Caco-2 (cell line): ENCODE measurements at places on chromosomes 1 and 21. TPM values are rescaled to one million over a fixed set of nuclear protein-coding genes. Genes with fewer than 3 reads are reported as not detected.

C1orf116 gene
- total RNA-seq = 8.7 and 10.4 TPM in 2 replicates

PSRC1 gene
- total RNA-seq = 23.9 and 24.9 TPM in 2 replicates

KRTAP21-2 gene
- not detected in 2 replicates for total RNA-seq

TPTE gene
- not detected in 2 replicates for total RNA-seq

C1orf141 gene
- total RNA-seq = not detected in 2 replicates

DIPK1A gene
- 2.3 and 3.0 TPM in 2 replicates for total RNA-seq

- H3K36me3 ChIP-seq = peaks cover 2% of the 10 kb centered on the region; the same call in 1 of the 2 replicates
- H3K4me3 ChIP-seq = peak overlapping the region; percentile 87
- no peak overlapping the region for H3K27ac ChIP-seq
- peak; percentile 83 for DNase-seq
- H3K4me1 ChIP-seq = 0 out of 2 replicates have a peak, but pooled peaks cover 8% of the 10 kb centered on the region
These were observed 832 bp downstream of the HCN3 start for GRCh38 chr1:155277902-155278688.

GRCh38 chr1:164660775-164661174 is 101.8 kb downstream of the PBX1 start:
- no peak overlapping the region for H3K4me3 ChIP-seq
- H3K27ac ChIP-seq = peak overlapping the region; percentile 99
- DNase-seq = no peak
- peaks cover 78% of the 10 kb centered on the region for H3K4me1 ChIP-seq

DNA sequence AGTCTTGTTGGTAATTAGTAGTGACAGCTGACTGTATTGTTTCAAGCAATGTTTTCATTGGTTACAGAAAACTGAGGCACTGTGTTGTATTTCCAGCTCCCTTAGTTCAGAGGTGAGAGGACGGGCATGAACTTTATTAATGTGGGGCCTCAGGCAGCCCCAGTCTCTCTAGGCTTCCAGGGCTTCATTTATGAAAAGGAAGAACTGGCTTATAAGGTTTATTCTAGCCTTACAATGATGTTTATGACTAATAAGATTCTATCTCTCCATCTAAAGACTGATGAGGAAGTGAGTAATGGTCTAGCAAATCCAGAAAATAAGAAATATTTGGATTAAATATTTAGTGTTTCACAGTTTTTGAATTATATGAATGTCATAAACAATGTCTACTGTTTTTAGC is 41.5 kb downstream of the CBS start:
- H3K36me3 ChIP-seq = no peaks in the 10 kb centered on the region
- H3K4me1 ChIP-seq = no peaks in the 10 kb centered on the region
- no peak overlapping the region for H3K4me3 ChIP-seq
- no peak overlapping the region for H3K27ac ChIP-seq
- H3K27me3 ChIP-seq = no peaks in the 10 kb centered on the region

DNA sequence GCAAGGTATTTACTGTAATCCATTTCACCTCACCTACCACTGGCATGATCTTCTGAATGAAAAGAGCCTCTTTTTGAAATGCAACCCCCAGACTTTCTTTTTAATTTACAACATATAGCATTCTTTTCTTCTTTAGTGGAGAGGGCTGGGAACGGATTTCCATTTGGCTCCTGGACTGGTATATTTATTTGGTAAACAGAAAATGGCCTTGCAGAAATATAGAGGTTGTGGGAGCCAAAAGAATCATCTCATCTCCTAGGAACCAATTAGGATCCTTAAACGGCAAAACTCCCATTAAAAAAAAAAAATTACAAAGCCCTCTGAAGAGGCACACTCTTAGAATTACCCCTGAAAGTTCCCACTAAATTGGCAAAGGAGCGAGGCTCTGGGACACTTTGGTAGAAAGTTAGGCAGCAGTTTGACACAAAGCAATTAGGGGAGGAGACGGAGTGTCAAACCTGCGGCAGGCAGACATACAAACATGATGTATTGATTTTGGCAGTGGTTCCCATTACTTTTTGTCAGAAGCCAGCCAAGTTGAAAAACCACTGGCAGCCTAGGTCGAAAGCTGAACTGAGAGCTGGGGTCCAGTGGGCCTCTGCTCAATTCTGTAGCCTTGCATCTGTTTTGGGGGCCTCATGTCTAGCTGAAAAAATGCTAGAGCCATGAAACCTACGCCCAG is 135.1 kb upstream of the MAGI3 start:
- DNase-seq = no peak
- H3K4me3 ChIP-seq = no peak overlapping the region
- no peaks in the 10 kb centered on the region for H3K36me3 ChIP-seq
- H3K27me3 ChIP-seq = no peaks in the 10 kb centered on the region

DNA sequence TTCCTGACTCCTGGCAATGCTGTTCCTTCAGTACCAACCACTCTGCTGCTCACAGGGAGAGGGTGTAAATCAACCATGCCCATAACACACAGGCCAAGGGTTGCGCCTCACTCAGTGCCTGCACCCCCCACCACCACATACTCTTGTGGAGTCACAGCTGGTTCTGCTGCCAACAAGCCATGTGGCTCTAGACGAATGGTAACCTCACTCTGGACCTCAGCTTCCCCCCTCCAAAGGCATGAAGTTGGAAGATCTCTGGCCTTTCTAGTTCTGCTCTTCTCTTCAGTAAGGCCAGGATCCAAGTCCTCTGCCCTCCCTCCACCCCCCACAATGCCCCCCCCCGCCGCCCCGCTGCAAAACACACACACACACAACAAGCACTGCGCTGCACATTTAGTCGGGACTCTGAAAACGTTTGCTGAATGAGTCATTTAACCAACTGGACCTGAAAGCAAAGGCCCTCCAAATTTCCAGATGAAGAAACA is 1.7 kb upstream of the GLIS1 start:
- no peaks in the 10 kb centered on the region for H3K36me3 ChIP-seq
- H3K27ac ChIP-seq = no peak overlapping the region
- no peak for DNase-seq
- no peaks in the 10 kb centered on the region for H3K4me1 ChIP-seq
- H3K4me3 ChIP-seq = no peak overlapping the region

- no peaks in the 10 kb centered on the region for H3K36me3 ChIP-seq
- H3K4me3 ChIP-seq = no peak overlapping the region
- H3K27me3 ChIP-seq = no peaks in the 10 kb centered on the region
- no peak overlapping the region for H3K27ac ChIP-seq
- no peaks in the 10 kb centered on the region for H3K4me1 ChIP-seq
These were observed 361.5 kb downstream of the HHAT start for GRCh38 chr1:210690236-210690635.

DNA sequence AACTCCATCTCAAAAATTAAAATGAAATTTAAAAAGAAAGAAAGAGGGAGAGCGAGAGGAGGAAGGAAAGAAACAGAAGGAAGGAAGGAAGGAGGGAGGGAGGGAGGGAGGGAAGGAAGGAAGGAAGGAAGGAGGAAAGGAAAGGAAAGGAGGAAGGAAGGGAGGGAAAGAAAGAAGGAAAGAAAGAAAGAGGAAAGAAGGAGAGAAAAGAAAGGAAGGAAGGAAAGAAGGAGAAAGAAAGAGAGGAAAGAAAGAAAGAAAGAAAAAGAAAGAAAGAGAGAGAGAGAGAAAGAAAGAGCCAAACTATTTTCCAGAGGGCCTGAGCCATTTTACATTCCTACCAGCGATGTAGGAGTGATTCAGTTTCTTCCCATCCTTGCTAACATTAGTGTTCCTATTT is 364.0 kb downstream of the RGS7 start:
- H3K27me3 ChIP-seq = no peaks in the 10 kb centered on the region
- H3K4me1 ChIP-seq = no peaks in the 10 kb centered on the region
- H3K36me3 ChIP-seq = no peaks in the 10 kb centered on the region

- H3K4me3 ChIP-seq = no peak overlapping the region
- H3K36me3 ChIP-seq = no peaks in the 10 kb centered on the region
- DNase-seq = peak; percentile 66
- no peaks in the 10 kb centered on the region for H3K4me1 ChIP-seq
- H3K27me3 ChIP-seq = no peaks in the 10 kb centered on the region
These were observed 164.2 kb upstream of the C1orf21 start for GRCh38 chr1:184222652-184223052.

DNA sequence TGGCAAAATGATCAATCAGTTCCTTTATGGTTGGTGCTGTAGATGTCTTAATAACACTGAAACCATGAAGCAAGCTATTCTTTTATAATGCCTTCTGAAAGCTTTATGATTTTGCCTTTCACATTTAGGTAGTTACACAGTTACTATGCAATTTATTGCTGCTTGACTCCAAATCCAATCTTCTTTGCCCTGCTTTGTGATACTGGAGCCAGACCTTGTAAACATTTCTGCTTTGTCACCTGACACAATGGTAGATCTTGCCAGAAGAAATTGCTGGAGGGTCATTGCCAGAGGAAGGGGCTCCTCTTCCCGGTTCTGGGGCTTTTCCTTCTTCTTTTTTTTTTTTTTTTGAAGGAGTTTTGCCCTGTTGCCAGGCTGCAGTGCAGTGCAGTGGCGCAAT is 40.5 kb upstream of the KLF17 start:
- no peak overlapping the region for H3K4me3 ChIP-seq
- DNase-seq = no peak
- H3K27me3 ChIP-seq = no peaks in the 10 kb centered on the region
- no peaks in the 10 kb centered on the region for H3K36me3 ChIP-seq

DNA sequence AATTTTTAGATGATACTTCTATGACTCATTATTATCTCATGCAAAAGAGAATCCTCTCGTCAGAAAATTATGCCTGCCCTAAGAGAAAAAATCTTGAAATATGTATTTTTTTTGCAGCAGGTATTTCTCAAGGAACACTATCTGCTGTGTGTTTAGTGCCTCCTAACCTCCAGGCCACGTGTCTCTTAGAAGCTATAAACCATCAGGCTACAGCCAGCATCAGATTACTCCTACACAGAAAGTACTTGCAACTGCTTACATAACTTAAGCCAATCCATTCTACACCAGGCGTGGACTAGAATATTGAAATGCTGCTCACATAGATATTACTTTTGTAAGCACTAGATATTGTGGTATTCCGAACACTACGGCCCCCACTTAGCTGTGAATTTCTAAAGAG is 933.4 kb downstream of the PLA2G4A start:
- H3K36me3 ChIP-seq = no peaks in the 10 kb centered on the region
- no peak overlapping the region for H3K4me3 ChIP-seq
- DNase-seq = no peak
- no peaks in the 10 kb centered on the region for H3K27me3 ChIP-seq

DNA sequence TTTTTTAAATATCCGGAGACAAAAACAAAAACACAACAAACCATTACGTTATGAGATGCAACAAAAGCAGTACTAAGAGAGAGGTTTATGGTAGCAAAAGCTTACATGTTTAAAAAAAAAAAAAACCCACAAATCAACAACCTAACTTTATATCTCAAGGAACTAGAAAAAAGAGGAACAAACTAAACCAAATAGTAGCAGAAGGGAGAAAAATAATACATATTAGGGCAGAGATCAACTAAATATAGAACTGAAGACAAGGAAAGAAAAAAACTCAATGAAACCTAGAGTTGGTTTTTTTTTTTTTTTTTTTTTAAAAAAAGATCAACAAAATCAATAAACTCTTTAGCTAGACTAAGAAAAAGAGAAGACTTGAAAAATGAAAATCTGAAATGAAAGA is 34.9 kb downstream of the ZNF644 start:
- H3K27me3 ChIP-seq = no peaks in the 10 kb centered on the region
- H3K27ac ChIP-seq = no peak overlapping the region
- no peaks in the 10 kb centered on the region for H3K4me1 ChIP-seq
- H3K36me3 ChIP-seq = no peaks in the 10 kb centered on the region
- DNase-seq = no peak

DNA sequence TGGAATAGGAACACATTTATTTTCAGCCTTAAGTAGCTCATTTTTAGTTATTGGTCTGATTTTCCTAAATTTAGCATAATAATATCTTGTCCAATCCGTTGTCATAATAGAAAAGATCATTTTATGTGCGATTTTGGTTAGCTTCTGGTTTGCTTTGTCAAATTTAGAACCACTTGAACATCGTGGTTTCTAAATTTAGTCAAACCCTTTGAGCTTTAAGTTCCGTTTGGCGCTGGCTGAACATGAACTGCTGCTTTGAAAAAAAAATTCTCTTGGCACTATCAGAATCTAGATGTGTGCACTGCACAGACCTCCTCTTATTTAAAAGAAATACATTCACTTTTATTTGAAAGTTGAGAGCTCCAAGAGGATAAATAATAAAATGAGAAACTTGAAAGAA is 370.6 kb downstream of the PTPRC start:
- H3K4me3 ChIP-seq = no peak overlapping the region
- no peak overlapping the region for H3K27ac ChIP-seq
- no peak for DNase-seq
- H3K27me3 ChIP-seq = no peaks in the 10 kb centered on the region
- no peaks in the 10 kb centered on the region for H3K36me3 ChIP-seq
- no peaks in the 10 kb centered on the region for H3K4me1 ChIP-seq

DNA sequence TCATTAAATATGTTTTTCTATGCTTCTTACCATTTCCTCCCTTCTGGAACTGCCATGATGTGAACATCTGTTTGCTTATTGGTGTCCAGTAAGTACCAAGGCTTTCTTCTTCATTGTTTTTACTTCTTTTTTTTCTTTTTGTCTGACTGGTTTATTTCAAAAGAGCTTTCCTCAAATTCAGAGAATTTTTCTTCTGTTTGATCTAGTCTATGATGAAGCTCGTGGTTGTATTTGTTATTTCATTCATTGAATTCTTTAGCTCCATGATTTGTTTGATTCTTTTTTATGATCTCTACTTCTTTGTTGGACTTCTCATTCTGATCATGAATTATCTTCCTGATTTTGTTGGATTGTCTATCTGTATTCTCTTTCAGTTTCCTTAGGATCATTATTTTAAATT is 49.5 kb upstream of the PKN2 start:
- no peaks in the 10 kb centered on the region for H3K27me3 ChIP-seq
- no peaks in the 10 kb centered on the region for H3K36me3 ChIP-seq
- H3K4me3 ChIP-seq = no peak overlapping the region
- H3K4me1 ChIP-seq = peaks cover 7% of the 10 kb centered on the region; the same call in 1 of the 2 replicates
- H3K27ac ChIP-seq = no peak overlapping the region

GRCh38 chr1:43021547-43022474 is 63.1 kb upstream of the SLC2A1 start:
- no peak for DNase-seq
- peaks cover 27% of the 10 kb centered on the region for H3K4me1 ChIP-seq
- H3K27ac ChIP-seq = no peak overlapping the region
- no peak overlapping the region for H3K4me3 ChIP-seq
- no peaks in the 10 kb centered on the region for H3K27me3 ChIP-seq

GRCh38 chr1:24919791-24920532 is 10.1 kb downstream of the RUNX3 start:
- H3K27ac ChIP-seq = no peak overlapping the region
- DNase-seq = no peak
- no peaks in the 10 kb centered on the region for H3K4me1 ChIP-seq
- no peaks in the 10 kb centered on the region for H3K36me3 ChIP-seq
- H3K4me3 ChIP-seq = no peak overlapping the region
